Thyroid gland (tissue), 4 donors: ENCODE measurements at places on chromosomes 3 and 15. TPM values are rescaled to one million over a fixed set of nuclear protein-coding genes. Genes with fewer than 3 reads are reported as not detected.

- H3K27ac ChIP-seq = peak overlapping the region; percentile 63
- no peaks in the 10 kb centered on the region for H3K4me1 ChIP-seq
- no peaks in the 10 kb centered on the region for H3K27me3 ChIP-seq
- H3K36me3 ChIP-seq = no peaks in the 10 kb centered on the region
These were observed 698 bp downstream of the IL1RAP start for GRCh38 chr3:190514413-190515153.

DNA sequence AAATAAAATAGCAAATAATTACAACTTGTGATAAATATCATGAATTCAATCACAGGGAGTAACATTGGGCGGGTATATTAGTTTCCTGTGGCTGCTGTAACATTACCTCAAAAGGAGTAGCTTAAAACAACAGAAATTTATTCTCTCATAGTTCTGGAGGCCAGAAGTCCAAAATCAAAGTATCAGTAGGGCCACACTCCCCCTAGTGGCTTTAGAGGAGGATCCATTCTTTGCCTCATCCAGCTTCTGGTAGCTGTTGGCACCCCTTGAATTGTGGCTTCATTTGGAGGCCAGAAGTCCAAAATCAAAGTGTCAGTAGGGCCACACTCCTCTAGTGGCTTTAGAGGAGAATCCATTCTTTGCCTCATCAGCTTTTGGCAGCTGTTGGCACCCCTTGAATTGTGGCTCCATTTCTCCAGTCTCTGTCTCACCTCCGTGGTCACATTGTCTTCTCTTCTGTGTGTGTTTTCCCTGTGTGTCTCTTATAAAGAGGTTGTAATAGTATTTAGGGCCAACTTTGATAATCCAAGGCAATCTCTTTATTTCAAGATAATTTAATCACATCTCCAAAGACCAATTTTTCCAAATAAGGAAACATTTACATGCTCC is 3.1 kb upstream of the CFAP20DC start:
- no peaks in the 10 kb centered on the region for H3K27me3 ChIP-seq
- no peak for DNase-seq
- H3K36me3 ChIP-seq = no peaks in the 10 kb centered on the region
- H3K4me1 ChIP-seq = no peaks in the 10 kb centered on the region
- no peak overlapping the region for H3K4me3 ChIP-seq

- no peaks in the 10 kb centered on the region for H3K36me3 ChIP-seq
- H3K27me3 ChIP-seq = no peaks in the 10 kb centered on the region
- no peaks in the 10 kb centered on the region for H3K4me1 ChIP-seq
These were observed 136.7 kb downstream of the GBE1 start for GRCh38 chr3:81624756-81625155.

DNA sequence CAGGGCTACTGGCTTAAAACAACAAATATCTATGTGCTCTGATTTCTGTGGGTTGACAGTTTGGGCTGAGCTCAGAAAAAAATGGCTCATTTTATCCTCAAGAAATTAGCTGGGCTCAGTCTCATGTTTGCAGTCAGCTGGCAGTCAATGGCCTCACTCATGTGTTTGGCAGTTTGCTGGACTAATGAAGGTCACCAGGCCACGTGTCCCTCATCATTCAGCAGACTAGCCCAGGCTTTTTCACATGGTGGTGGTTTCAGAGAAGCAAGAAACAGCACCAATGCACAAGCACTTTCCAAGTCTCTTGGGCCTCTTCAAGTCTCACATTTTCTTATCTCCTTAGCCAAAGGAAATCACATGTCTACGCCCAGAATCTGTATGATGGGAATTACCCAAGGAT is 478.3 kb upstream of the PPP2R3A start:
- H3K27me3 ChIP-seq = no peaks in the 10 kb centered on the region
- no peak overlapping the region for H3K4me3 ChIP-seq
- no peak overlapping the region for H3K27ac ChIP-seq
- no peaks in the 10 kb centered on the region for H3K4me1 ChIP-seq

- no peaks in the 10 kb centered on the region for H3K27me3 ChIP-seq
- no peak overlapping the region for H3K27ac ChIP-seq
- H3K4me3 ChIP-seq = no peak overlapping the region
- DNase-seq = no peak
These were observed 30.2 kb downstream of the ZXDC start for GRCh38 chr3:126445506-126445905.

DNA sequence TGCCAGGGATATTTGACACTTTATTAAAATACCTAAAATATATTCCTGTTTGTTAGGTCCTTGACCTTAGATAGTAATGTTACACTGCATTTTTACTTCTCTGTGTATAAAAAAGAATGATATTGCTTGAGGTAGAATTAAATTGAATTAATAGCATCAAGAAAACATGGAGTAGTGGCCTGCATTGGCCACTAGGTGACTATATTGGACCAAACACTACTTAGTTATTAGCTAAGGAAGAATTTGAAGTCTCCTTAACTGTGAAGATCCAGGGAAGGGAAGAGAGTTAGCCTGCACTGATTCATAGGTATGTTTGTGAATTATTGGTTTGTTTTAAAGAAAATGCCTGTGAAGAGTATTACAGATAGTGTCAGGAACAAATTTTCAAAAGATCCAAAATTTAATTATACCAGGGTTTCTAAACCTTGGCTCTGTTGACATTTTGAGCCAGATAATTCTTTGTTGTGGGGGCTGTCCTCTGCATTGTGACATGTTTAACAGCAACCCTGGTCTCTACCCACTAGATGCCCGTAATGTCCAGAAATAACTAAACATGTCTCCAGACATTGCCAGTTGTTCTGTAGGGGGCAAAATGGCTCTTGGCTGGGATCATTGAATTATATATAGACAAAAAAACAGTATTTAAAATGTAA is 103.6 kb upstream of the THSD4 start:
- peak; percentile 49 for DNase-seq
- H3K4me1 ChIP-seq = no peaks in the 10 kb centered on the region
- no peaks in the 10 kb centered on the region for H3K27me3 ChIP-seq
- no peaks in the 10 kb centered on the region for H3K36me3 ChIP-seq

- no peak overlapping the region for H3K4me3 ChIP-seq
- H3K36me3 ChIP-seq = no peaks in the 10 kb centered on the region
- H3K27ac ChIP-seq = no peak overlapping the region
- H3K4me1 ChIP-seq = no peaks in the 10 kb centered on the region
These were observed 197.5 kb downstream of the SOX2 start for GRCh38 chr3:181909241-181909640.

GRCh38 chr15:45611305-45611704 is 23.5 kb upstream of the SQOR start:
- H3K27ac ChIP-seq = peak overlapping the region; percentile 43
- peaks cover 22% of the 10 kb centered on the region for H3K4me1 ChIP-seq

- H3K27me3 ChIP-seq = no peaks in the 10 kb centered on the region
- no peak overlapping the region for H3K27ac ChIP-seq
- no peak overlapping the region for H3K4me3 ChIP-seq
- DNase-seq = no peak
These were observed 10.3 kb downstream of the SKIL start for GRCh38 chr3:170367797-170368196.

DNA sequence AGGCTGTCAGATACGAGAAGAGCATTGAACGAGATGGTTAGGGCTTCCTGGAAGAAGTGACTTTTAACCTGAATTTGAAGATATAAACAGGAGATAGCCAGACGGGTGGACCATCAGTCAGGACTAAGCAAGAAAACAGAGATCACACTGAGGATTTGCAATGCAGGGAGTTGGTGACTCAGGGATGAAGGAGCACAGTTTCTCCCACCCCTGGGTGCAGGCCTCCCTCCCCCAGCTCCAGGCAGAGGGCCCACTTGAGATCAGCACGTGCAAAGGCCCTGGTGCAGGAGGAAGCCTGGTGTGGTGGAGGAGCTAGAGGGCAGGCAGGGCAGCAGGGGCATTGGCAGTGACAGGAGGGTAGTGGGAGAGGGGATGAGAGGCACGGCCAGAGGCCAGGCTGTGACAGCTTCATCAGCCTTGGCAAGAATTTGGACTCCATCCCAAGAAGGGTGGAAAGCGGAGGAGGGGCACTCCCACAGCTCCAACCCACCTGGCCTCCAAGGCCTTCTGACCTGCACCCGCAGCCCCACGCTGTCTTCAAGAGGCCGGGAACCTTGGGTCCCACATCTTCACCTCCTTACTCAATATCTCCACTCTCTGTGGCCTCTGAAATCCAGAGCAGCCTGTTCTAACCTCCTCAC is 8.7 kb upstream of the PCSK6 start:
- no peaks in the 10 kb centered on the region for H3K4me1 ChIP-seq
- no peaks in the 10 kb centered on the region for H3K36me3 ChIP-seq

- no peak overlapping the region for H3K4me3 ChIP-seq
- no peaks in the 10 kb centered on the region for H3K36me3 ChIP-seq
- H3K27me3 ChIP-seq = no peaks in the 10 kb centered on the region
- H3K4me1 ChIP-seq = peaks cover 5% of the 10 kb centered on the region
- DNase-seq = no peak
- H3K27ac ChIP-seq = no peak overlapping the region
These were observed 3.4 kb upstream of the SEC22A start for GRCh38 chr3:123198372-123198771.

- no peaks in the 10 kb centered on the region for H3K4me1 ChIP-seq
- H3K27me3 ChIP-seq = no peaks in the 10 kb centered on the region
- H3K4me3 ChIP-seq = no peak overlapping the region
- DNase-seq = no peak
- no peaks in the 10 kb centered on the region for H3K36me3 ChIP-seq
- H3K27ac ChIP-seq = no peak overlapping the region
These were observed 293.7 kb downstream of the FHIT start for GRCh38 chr3:60957541-60957940.

DNA sequence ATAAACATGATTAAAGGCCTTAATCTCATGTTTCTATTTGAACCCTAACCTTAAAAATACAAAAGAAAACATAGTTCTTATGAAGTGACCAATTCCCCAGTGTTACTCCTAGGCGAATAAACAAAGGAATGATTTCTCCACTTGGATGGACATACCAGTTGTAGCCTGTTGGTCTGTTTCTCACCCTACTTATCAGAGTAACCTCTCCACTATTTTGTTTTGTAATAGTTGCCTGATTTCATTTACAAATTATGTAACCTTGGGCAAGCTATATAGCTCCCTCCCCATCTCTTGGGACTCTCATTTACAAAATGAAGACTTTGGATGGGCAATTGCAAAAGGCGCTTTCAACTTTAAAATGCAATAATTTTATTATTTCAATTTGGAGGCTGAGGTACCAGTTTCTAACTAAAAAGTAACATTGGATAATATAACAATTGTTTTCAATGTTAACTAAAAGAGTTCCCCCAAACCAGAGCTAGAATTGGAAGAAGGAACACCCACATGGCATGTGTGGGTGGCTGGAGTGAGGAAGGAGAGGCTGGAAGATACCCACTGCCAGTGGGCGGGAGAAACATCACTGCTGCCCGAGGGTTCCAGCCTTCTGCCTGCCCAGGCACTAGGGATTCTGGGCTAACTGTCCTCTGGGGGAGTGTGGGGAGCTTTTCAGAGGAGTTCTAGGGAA is 74.2 kb downstream of the RFTN1 start:
- H3K4me1 ChIP-seq = peaks cover 39% of the 10 kb centered on the region
- H3K36me3 ChIP-seq = no peaks in the 10 kb centered on the region
- DNase-seq = no peak
- H3K4me3 ChIP-seq = no peak overlapping the region

DNA sequence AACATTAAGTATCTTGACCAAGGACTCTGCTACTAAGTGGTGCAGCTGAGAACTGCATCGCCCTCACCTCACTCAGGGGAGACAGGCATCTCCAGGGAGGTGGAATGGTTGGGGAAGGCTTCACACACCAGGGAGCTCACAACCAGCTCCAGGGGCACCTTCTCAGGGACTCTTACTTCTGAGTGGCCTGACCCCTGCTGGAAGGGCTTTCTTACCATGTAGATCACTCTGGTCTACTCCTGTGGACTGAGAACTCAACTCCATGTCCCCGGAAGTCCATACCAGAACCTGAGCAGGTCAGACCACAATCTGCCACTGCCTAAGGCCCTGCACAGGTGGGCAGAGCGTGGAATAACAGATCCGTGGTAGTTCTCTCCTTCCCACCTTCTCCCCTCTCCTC is 140.5 kb downstream of the TLE3 start:
- H3K27me3 ChIP-seq = no peaks in the 10 kb centered on the region
- H3K27ac ChIP-seq = no peak overlapping the region
- H3K36me3 ChIP-seq = no peaks in the 10 kb centered on the region
- H3K4me1 ChIP-seq = no peaks in the 10 kb centered on the region
- no peak overlapping the region for H3K4me3 ChIP-seq

DNA sequence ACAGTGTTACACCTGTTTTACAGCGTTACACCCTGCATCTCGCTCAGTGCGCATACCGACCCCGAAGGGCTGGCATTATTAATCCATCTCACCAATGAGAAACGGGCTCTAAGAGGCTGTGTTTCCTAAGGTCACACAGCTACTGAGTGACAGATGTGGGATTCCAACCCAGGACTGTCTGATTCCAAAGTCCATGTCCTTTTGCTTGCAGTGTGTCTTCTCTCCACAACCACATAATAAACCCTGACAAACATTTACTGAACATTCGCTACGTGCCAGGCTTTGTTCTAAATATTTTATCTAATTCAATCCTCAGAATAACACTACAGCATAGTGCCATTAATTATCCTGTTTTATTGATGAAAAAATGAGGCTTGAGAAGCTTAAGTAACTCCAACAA is 79.1 kb downstream of the RAB11A start:
- no peaks in the 10 kb centered on the region for H3K4me1 ChIP-seq
- no peaks in the 10 kb centered on the region for H3K36me3 ChIP-seq
- no peaks in the 10 kb centered on the region for H3K27me3 ChIP-seq
- H3K27ac ChIP-seq = no peak overlapping the region
- H3K4me3 ChIP-seq = no peak overlapping the region
- no peak for DNase-seq

- H3K4me1 ChIP-seq = peaks cover 10% of the 10 kb centered on the region
- no peak overlapping the region for H3K4me3 ChIP-seq
- no peaks in the 10 kb centered on the region for H3K36me3 ChIP-seq
- H3K27ac ChIP-seq = no peak overlapping the region
These were observed 47.6 kb upstream of the PPP4R2 start for GRCh38 chr3:72949016-72949415.

EXD1 gene
- 0.13 TPM for total RNA-seq

SLC2A2 gene
- not detected for total RNA-seq

TMEM40 gene
- total RNA-seq = not detected

PSMD6 gene
- total RNA-seq = 80.1 TPM

RBP2 gene
- total RNA-seq = not detected

SMCO1 gene
- total RNA-seq = not detected

PLSCR5 gene
- total RNA-seq = not detected

ASB14 gene
- not detected for total RNA-seq

ULK3 gene
- total RNA-seq = 40.9 TPM

MEX3B gene
- total RNA-seq = 0.73 TPM

AGTR1 gene
- 24.2 TPM for total RNA-seq
